GM20000 (cell line): ENCODE measurements at places on chromosomes 6 and 20.

- no peak for DNase-seq
Observed at GRCh38 chr6:165448210-165448609, 138.8 kb upstream of the C6orf118 start.

DNA sequence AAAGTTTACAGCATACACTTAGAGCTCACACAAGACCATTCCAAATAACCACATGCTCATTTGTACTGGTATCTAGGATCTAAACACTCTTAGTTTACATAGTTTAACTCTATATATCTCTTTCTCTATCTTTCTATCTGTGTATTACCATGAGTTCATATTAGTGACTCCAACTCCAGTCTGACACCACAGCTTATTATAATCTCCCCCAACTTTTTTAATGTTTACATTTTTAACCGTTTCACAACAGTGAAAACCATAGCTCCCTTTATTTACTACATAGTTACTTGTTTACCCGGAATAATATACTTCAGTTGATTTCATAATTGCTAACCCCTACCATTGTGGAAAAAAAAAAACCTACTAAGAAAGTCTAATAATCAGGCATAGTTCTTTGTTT is 362.4 kb upstream of the RGS17 start:
- no peak for DNase-seq

- no peak for DNase-seq
Observed at GRCh38 chr6:128719786-128720185, 163.2 kb upstream of the LAMA2 start.

DNA sequence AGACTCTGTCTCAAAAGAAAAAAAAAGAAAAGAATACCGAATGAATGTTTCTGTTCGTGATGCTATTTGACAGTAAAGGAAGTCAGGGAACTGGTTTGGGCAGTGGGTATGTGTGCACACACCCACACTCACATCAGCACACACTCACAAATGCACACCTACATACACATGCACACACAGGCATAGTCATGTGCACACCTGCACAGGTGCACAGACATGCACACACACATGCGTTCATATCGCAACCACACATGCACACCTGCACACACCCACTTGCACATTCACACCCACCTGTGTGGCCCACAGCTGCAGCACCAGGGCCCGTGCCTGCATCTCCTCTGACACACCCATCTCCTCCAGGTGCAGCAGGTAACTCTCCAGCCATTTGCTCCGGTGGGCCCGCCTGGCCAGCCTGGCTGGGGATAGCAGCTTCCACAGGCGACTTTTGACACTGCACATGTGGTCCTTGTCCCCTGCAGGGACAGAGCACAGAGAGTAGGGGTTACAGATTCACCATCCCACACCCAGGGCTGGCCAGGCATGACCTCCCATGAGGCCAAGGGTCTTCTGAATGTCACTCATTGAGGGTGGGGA is 41.4 kb upstream of the KCNB1 start:
- DNase-seq = no peak

GRCh38 chr6:134056046-134056445 is 3.6 kb upstream of the SLC2A12 start:
- DNase-seq = no peak

- DNase-seq = no peak
Observed at GRCh38 chr6:57087916-57088315, 2.1 kb upstream of the ZNF451 start.

DNA sequence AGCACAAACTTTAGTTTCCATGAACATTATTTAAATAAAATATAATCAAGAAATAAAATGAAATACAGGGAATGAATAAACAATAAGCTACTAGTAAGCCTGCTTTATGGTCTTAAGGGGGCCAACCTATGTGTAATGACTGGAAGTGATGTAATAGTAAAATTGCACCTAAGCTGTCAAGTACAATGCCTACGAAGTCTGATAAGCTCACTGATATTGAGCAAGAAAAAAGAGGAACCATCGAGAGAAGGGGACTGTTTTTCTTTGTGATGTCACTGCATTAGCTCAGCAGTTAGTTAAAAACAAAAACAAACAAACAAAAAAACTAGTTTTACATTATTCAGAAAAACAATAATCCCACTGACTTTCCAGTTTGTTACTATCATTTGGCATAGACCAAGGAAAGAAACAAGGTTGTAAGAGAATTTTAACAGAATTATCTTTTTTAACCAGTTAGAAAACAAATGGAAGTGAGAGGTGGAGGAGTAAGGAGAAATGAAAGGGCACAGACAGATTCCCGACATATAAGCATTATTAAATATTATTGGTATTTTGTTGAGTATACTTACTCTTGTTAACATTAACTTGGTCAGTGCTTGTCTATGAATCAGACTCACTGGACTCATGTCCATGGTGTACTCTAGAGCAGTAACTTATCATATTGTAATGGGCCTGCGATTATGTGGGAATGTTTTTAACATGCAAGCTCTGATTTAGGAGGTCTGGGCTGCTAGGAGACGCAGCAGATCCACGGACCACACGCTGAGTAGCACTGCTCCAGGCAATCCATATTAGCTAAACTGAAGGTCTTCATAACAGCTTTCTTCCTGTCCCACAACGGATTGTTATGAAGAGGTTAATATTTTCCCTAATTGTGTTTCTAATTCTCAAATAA is 99.6 kb upstream of the HMGCLL1 start:
- DNase-seq = no peak

GRCh38 chr20:53569606-53570307 is 23.9 kb downstream of the ZNF217 start:
- DNase-seq = no peak

DNA sequence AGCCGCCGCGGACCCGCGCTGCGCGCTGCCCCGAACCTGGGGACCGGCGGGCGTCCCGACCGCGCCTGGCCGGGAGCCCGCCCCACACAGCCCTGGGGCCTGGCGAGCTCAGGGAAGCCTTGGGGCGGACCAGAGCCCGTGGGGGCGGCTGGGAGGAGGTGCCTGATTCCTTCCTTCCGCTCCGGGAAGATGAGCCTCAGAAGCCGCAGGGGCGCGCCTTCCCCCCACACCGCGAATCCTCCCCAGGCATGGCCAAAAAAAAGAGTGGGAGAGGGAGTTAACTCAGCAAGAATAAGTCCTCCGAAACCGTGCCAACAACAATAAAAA is at the start of gene CBLN4:
TSS of gene CBLN4 (minus strand) at position 131 of the 327 bp plus-strand sequence. CDS start 1,348 bp downstream, outside the sequence.
- DNase-seq = no peak

- DNase-seq = no peak
Observed at GRCh38 chr6:25392372-25392771, 113.2 kb downstream of the CARMIL1 start.

GRCh38 chr6:57302477-57302876 is 15.0 kb upstream of the PRIM2 start:
- DNase-seq = no peak

- no peak for DNase-seq
Observed at GRCh38 chr20:49657118-49657901, 56.4 kb downstream of the B4GALT5 start.

GRCh38 chr6:116424001-116424400 is 37.2 kb upstream of the CALHM6 start:
- DNase-seq = no peak

DNA sequence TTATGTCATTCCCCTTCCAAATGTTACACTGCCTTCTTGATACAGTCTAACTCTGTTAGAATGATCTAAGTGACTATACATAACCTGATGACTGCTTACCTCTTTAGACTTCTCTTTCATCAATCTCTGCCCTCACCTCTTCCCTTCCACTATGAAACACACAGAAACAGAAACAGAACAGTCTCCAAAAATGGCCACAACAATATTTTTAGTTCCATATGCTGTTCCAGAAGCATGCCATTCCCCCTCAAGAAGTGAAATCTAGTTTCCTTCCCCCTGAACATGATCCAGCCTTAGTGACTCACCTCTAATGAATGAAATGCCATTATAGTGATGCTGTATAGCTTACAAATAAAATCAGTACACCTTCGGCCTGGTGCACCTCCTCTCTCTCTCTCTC is 229.3 kb upstream of the TENT5A start:
- no peak for DNase-seq

DNA sequence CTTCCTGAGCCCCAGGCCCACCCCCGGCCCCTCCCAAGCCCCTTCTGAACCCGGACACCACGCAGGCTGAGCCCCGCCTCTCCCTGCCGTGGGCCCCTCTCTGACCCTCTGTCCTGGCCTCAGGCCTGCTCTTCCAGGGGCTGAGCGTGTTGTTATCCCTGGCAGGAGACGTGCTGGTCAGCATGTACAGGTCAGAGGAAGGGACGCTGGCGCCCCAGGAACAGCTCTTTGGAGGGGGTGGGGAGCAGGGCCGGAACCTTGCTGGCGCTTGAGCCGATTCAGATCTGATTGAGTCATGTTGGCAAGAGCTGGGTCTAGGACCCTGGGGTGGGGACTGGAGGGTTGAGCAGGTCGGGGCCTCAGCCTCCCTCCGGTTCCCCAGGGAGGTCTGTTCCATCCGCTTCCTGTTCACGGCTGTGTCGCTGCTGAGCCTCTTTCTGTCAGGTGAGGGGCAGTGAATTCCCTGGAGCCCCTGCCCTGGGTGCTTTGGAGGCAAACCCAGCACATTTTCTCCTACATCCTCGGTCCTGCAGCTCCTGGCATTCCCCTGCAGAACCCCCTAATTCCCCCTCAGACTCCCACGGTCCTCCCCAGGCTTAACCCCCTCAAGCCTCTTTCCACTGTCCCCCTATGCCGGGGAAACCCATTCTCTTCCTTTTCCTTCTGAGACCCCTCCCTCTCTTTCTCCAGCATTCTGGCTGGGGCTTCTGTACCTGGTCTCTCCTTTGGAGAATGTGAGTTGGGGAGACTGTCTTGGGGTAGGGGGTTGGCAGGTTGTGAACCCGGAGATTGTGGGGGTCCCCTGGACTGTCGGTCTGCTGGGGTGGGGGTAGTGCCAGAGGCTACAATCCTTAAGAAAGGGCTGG is 2.0 kb downstream of the SPAG4 start:
- peak; percentile 76 for DNase-seq

GRCh38 chr6:168427184-168427583 is 13.8 kb upstream of the SMOC2 start:
- no peak for DNase-seq

DNA sequence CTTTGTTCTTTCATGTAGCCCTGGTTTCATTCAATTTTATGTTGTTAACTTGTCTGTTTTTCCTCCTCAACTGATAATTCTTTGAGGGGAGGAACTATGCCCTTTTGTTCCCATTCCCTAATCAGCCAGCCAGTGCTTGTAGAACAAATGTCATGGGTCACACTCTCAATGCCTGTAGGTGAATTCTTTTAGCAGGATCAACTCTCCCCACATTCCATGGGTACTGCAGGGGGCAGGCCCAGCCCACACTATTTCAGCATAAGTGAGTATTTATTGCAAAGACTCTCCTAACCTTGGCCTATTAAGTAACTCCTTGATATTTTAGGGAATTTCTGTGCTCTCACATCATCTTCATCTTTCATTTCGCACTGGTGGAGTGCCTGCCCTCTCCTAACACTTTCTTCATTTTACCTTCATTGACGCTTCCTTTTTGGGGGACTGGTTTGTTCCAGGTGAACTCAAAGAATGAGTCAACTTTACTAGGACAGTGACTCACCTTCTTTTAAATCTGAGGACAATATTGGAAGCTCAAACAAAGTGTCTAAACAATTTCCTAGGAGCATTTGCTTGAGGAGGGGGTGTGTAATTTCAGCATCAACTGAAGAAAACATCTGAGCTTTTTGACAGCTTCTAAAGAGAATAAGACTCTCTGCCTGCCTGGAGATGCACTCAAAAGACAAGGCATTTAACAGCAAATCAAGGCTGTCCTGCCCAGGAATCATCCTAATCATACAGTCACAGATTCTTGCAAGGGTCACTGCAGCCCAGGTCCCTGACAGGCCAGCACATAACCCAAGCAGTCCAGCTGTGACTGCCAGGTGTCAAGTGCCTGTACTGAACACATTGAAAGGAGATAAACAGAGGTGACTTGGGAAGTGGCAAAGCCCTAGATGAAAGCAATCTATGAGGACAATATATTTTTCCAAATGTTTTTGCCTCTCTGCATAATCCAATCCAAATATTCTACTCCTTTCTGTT is 263.9 kb upstream of the PRND start:
- DNase-seq = no peak

DNA sequence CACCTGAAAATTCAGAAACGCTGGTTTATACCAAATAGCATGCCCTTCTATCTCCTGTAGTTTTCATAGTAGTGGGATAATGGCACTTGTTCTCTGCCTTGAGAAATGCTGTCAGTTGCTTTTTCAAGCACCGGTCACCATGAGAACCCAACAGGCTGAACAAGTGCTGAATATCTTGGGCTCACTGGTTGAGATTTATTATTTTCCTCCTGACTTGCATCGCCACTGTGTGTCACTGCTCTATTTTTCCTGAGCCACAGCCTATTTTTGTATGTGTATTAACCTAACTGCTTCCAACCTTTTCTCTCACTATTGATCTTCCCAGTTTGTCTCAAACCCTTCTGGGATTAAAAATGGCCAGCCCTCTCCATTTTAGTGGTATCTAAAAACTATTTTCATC is 71.9 kb downstream of the OPN5 start:
- DNase-seq = no peak

GRCh38 chr20:16552015-16552414 is 21.2 kb downstream of the KIF16B start:
- DNase-seq = no peak

DNA sequence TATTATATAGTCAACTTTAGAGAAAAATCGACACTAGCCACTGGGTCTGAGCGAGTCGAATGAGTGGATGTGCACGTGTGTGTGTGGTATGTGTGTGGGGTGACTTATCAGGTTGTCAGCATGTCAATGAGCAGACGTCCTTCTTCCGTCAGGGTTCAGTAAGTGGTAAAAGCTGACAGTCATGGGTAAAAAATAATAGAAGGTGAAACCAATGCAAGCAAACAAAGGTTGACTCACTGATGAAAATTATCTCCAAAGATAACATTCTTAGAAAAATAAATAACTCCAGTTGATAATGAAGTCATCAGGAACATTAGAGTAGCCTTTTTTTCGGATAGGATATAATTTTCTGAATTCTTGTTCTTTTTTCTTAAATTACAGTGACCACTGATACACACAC is 243.8 kb upstream of the FOXQ1 start:
- no peak for DNase-seq

GRCh38 chr6:137353346-137353745 is 134.2 kb upstream of the IFNGR1 start:
- no peak for DNase-seq

DNA sequence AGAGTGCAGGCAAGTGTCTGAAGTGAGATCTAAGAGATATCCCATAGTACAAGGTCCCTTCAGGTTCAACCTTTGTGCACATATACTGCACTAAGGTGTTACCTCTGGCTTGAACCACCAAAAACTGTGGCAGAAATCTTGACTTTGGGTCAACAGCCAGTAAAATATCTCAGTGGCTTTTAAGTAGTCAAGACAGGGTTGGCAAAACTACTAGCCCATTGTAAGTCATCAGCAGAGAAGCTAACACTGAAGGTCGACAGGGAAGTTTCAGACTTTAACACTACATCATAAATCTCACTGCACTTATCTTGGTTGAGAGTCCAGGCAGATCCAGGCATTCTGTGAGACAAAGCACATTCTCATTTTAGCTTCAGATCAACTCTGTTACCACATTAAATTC is 1684.7 kb downstream of the HACE1 start:
- DNase-seq = no peak

DNA sequence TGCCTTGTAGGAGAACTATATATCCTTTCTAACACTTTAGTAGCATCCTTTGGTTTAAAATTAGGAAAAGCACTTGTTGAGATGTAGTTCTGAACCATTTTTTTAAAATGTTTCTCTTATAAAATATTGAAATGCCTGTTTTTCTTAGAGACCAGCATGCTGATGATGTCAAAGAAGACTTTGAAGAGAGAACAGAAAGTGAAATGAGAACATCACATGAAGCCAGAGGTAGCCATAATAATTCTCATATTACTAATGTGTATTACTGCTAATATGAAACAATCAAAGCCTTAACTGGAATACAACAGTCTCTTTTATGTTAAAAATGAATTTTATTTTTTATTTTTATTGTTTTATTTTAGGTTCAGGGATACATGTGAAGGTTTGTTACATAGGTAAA is 102.0 kb downstream of the SAMD3 start:
- no peak for DNase-seq
